ENCODE measurements at places on chromosomes 16 and 17. TPM values are rescaled to one million over a fixed set of nuclear protein-coding genes. Genes with fewer than 3 reads are reported as not detected.

IST1 gene
- 263 TPM for total RNA-seq

ALOX12B gene
- total RNA-seq = 0.86 TPM

METTL9 gene
- total RNA-seq = 108 TPM

DNA sequence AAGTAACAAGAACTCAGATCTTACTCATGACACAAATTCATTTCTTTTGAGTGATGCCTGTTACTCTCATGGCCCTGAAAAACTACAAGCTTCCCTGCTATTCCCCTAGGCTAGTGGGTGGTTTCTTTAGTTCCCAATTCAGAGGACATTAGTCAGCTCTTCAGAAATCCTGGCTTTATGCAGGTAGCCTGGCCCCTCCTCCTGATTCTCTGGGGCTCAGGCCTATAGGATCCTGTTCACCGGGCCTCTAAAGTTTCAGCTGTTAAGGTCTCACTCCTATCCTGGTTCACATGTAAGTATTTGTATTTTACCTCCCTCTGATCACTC, 87.3 kb upstream of the IRX5 start:
- DNase-seq = no peak

DNA sequence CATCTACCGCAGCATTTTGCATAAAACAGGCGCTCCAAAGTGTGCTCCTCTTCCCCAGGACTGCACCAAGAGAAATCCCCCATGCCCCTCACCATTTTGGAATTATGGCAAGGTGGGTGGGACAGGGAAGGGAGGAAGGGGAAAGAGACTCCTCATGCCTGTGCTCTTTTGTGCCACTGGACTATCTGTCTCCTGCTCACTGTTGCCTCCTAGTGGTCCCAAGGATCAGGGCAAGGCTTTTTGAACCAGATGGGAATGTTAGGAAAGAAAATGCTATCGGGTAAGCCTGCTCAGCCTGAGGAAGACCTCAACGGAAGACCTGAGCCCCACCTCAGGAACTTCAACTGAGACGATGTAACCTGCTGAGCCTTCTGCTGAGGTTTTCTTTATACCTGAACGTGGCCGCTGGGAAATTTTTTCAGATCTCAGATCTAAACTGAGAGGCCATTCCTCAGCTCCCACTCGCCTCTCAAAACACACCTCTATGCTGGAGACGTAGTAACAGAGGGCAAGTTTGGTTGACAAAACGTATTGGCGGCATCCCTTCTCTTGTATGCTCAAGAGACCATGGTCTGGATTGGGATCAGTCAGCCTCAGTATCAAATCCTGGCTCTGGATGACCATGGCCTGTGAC, 58.3 kb downstream of the SPACA3 start:
- DNase-seq = peak; percentile 74

DNA sequence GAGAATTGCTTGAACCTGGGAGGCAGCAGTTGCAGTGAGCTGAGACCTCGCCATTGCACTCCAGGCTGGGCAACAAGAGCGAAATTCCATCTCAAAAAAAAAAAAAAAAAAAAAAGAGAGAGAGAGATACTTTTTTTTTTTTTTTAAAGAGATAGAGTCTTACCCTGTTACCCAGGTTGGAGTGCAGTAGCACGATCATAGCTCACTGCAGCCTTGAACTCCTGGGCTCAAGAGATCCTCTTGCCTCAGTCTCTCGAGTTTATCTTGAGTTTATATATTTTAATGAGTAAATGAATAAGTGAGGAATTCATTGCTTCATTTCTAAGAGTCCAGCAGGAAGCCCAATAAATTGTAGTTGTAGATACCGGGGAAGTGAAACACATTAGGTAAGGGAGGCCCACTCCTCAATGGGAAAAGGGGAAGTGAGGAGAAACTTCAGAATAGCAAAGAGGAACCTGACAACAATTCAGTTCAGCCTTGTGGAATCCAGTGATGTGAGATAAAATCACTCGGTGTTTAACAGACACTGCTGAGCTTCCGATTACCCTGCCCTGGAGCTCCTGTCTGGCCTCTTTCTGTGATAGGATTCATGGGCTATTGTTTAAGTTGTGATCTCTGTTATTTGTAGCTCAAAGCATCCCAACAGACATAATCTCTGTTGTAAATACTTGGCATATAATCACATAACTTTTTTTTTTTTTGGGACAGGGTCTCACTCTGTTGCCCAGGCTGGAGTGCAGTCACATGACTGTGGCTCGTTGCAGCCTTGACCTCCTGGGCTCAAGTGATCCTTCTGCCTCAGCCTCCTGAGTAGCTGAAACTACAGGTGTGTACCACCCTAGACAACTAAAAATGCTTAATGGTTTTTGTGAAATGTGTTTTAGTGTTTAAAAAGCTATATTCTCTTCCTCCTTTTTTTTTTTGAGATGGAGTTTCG, 15.8 kb upstream of the ITGAM start:
- DNase-seq = no peak

GRCh38 chr17:50111673-50112655, 16.8 kb downstream of the PDK2 start:
- DNase-seq = peak; percentile 49

- no peak for DNase-seq
These were observed 345.6 kb upstream of the CA10 start for GRCh38 chr17:52504081-52504480.

DNA sequence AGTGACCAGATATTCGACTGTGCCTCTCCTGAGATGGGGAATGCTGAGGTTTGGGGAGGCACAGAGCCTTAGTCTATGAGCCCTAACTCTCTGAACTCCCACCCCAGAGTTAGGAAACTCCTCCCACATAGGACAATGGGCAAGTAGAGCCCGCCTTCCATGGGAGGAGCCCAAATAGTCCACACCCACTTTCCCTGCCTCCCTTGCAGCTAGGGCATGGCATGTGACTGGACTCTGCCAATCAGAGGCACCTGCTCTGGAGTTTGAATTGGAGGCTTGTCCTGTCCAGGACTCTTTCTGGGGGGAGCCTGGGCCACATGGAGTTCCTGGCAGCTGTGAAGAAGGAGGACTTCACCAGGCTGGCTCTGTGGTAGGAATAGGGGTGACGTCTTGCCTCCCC, 48.4 kb downstream of the SOCS1 start:
- no peak for DNase-seq

GRCh38 chr17:77424585-77425344, 284.0 kb downstream of the SEC14L1 start:
- DNase-seq = no peak
